NCI-H1930 (cell line): ENCODE measurements at places on chromosomes 4 and X.

DNA sequence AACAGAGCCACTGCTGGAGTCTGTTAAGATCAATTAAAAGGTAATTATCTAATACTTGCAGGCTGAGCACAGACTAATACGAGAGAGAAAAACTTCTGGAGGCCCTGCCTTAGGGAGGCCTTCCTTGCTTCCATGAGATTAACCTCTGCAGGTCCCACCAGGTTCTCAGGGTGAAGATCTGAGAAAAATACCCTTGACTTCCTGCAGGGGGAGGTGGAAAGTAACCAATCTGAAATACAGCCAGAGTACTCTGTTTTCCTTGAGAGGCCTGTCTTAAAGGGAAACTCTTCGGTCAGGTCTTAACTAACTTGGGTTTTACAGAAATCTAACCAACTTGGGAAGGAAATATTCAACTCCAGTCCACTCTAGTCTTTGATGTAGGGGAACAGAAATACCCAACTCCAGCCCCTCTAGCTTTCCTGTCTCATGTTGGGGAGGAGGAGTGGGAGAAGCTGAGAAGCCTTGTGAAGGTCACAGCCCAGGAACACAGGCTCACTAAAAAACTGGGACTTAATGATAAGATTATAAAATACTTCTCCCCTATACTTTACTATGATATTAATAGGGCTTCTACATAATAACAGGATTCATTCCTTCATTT is 77.1 kb downstream of the TBCK start:
- no peak for DNase-seq

DNA sequence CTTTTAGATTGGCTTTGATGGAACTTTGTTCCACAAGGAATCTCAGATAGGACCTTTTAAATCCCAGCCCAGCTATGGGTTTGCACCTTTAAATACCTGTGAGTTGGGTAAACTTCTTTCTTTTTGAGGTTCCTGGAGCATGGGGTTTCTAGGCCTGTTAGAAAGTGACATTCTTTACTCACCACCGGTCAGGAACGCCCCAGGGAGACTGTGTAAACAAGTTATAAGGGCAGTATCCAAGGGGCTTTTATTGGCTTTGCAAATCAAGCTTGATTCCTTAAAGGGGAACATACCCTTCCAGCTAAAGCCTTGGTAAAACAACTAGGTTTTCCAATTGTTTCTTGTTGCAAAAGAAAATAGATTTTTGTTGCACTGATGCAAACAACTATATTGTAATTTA is 93.4 kb downstream of the TENT5D start:
- DNase-seq: no peak

DNA sequence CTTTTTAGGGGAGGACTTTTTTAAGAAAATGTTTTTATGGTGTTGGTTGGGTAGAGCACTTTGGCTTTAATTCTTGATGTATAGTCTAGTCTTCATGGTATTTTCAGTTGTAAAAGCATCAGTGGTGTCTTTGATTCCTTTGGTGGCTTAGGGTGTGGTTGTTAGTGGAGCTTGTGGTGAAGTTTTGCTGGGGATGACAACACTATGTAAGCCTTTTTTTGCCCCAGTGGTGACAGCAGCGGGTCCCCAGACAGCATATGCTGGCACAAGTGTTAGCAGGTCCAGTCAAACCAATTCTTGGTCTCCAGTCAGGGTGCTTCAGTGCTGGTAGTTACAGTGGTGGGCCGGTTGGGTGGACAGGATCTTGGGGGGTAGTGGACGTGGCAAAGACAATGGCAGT is 52.0 kb downstream of the CHIC1 start:
- no peak for DNase-seq

GRCh38 chr4:77990456-77990855 is 66.7 kb upstream of the FRAS1 start:
- DNase-seq: no peak
